ENCODE measurements at places on chromosomes 7 and 10.
A peak's percentile ranks its signal among the peaks of the same experiment; 100 is the strongest.

- DNase-seq = no peak
These were observed 195.1 kb upstream of the HABP2 start for GRCh38 chr10:113357681-113358300.

GRCh38 chr7:95725205-95725604 lies 47.1 kb upstream of the DYNC1I1 start:
- DNase-seq = no peak

- DNase-seq = no peak
These were observed 27.8 kb downstream of the SLC26A5 start for GRCh38 chr7:103418241-103418640.

DNA sequence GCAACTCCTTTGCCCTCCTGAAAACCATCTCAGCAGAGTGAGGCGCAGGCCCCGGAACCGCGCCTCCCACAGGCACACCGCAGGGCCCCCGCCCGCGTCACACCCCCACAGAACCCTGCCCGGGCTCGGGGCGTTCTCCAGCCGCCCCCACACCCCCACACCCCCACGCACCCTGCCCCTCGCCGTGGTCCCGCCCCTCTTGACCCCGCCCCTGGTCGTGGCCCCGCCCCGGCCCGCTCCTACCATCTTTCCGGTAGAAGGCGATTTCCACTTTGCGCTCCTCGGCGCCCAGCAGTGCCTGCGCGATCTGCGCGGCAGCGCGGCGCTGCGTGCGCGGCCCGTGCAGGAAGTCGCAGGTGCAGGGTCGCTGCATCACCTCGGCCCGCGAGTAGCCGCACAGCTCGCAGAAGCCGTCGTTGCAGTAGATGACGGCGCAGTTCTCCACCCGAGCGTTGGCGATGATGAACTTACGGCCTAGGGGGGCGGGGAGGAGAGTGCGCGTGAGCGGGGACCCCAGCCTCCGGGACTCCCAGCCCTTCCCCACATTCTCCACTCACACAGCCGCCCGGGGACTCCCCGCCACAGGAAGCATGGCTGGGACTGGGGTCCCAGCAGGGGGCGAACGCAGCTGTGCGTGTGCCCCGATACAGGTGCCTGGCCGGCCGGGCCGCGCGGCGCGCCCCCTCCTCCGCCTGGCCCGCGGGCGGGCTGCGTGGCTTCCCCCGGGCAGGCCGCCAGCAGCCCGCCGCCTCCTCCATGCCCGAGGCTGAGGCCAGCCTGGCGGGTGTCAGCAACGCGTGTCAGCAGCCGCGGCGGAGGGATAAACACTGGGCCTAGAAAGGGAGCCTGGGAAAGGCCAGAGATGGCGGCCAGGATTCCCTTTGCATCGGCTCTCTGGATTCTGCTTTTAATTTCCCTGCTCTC lies 3.4 kb downstream of the KCNH2 start:
- peak; percentile 84 for DNase-seq

DNA sequence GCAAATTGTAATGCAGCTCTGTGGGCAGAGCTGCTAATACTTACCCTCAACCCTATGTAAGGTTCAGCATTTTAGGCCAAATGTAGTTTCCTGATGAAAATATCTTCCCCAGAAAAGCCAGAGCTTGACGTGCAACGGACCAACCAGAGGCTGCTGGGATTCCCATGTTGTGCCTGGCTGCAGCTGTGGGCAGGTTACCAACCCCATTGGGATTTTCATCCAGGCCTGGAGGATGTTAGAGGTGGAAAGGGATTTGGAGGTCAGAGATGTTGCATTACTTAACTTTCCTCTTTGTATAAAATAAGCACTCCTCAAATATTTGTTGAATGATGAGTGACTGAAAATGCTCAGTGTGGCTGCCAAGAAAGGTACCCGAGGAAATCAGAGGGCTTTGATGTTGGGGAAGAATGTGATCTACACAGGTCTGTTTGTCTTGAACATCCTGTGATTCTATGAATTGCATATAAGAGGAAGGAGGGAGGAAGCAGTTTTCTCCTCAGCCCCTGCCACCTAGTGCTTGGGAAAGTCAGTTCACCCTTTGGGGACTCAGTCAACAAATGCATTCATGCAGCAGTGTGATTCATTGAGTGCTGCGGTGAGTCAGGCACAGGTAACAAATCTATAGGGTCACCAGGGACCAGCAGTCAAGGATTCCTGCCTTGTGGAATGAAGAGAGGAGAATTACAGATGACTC lies 487.2 kb downstream of the RPS24 start:
- DNase-seq = no peak

GRCh38 chr10:52197098-52197497 lies 117.0 kb upstream of the DKK1 start:
- DNase-seq = no peak

DNA sequence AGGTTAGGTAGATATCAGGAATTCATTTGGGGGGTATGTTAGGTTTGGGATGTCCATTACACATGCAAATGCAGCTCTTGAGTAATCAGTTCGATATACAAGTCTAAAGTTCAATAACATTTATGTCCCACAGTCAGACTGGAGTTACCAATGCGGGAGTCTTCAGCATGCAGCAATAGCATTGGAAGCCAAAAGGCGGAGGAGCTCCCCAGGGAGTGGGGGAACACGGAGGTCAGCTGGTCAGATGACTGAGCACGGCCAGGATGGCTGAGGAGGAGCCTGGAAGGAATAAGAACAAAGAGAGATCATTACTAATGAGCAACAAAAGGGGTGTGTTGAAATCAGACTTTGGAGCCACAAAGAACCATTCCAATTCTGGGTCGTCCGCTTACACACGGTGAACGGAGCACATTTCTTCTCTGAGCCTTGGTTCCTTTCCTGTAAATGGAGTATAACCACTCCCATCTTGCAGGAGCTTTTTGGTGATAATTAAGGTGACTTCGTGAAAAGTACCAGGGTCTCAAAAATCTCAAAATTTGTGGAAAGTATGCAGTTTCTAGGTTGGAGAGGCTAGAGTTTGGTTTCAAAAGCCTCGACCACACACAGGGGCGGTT lies 478 bp upstream of the ZNF22 start:
- DNase-seq = no peak

DNA sequence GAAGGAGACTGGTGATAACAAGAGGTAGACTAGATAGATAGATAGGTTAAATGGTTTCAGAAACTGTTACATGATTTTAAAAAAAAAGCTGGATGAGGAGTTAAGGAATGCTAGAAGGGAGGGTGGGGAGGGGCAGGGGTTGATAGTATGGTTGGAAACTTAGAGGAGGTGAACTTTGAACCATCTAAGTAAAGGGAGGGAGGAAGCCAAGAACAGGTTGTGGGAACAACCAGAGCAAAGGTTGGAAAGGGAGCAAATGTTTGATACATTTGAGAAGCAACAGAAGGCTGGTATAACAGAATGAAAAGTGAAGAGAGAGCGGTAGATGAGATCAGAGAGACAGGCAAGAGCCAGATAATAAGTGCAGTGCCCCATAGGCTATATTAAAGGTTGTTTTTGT lies 224.8 kb downstream of the FOXP2 start:
- DNase-seq = no peak

DNA sequence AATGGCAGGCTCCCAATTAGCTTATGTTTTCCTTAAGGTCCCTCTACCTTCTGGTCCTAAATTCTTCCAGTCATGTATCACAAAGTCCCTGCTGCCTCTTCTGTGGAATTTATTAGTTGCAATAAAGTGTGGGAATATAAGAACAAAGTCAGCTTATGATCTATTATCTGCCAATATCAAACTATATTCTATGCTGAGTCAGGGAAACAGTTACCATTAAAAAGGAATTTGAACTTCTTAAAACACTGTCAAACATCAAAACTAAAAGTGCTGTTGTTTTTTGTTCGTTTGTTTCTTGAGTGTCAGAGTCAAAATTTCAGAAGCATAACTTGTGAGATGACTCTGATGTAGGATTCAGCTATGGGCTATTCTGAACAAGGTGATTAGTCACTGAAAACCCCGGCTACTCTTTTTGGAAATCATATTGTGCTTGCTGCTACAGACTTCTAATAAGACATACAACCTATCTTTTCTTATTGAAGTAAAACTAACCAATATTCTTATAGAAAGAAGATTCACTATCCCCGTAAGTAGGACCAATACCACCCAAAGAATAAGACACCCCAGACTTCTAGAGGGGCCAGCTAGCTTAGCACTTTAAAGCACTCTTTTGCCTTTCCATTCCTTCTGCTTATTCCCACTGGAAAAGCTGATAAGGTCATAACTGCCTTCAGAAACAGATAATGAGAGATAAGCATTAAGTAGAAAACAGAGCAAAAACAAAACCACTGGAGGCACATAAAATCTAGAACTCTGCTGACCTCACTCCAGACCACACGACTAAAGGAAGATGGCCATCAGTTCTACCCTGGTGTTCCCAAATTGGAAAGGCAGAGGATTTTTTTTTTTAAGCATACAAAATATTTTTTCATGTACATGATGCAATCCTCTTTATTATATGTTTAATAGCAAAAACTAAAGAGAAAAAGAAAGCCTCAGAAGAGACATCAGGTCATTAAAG lies 370.6 kb downstream of the PARD3 start:
- DNase-seq = no peak

DNA sequence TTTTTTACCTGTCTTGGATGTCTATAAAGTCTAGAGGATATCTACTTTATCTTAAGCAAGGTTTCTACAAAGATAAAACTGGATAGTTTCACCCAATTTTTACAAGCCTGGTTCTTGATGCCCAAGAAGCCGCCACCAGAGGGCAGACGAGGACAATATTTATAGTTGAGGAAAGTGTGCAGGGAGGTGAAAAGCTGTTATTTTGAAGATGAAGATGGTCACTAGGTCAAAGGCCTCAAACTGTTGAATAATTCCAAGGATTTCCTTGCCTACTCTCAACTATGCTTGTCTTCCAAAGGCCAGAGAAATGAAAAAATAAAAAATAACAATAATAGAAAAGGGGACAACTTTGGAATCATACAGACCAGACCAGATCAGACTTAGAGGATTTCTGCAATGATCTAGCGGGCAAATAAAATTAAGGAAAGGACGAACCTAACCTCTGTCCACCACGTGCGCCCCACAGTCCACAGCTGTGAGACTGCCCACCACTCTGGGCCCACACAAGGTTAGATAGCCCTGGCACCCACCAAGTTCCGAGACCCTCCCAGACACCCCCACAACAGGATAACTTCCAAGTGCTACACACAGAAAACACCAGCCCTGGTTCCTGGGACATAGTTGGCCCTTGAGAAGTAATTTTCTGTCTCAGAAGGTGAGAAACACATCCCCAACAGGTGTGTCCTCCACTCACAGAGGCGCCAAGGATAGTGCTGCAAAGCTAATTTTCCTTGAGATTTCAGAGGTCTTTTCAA lies 2.8 kb downstream of the PKD1L1 start:
- peak; percentile 62 for DNase-seq

- DNase-seq = no peak
These were observed 189.8 kb downstream of the CTNNA3 start for GRCh38 chr10:67506083-67506756.

- no peak for DNase-seq
These were observed 1.5 kb upstream of the FRAT2 start for GRCh38 chr10:97336006-97336405.

- DNase-seq = no peak
These were observed 221.2 kb downstream of the CELF2 start for GRCh38 chr10:11238893-11239292.

GRCh38 chr10:111277661-111278060 lies 200.8 kb downstream of the ADRA2A start:
- DNase-seq = no peak

DNA sequence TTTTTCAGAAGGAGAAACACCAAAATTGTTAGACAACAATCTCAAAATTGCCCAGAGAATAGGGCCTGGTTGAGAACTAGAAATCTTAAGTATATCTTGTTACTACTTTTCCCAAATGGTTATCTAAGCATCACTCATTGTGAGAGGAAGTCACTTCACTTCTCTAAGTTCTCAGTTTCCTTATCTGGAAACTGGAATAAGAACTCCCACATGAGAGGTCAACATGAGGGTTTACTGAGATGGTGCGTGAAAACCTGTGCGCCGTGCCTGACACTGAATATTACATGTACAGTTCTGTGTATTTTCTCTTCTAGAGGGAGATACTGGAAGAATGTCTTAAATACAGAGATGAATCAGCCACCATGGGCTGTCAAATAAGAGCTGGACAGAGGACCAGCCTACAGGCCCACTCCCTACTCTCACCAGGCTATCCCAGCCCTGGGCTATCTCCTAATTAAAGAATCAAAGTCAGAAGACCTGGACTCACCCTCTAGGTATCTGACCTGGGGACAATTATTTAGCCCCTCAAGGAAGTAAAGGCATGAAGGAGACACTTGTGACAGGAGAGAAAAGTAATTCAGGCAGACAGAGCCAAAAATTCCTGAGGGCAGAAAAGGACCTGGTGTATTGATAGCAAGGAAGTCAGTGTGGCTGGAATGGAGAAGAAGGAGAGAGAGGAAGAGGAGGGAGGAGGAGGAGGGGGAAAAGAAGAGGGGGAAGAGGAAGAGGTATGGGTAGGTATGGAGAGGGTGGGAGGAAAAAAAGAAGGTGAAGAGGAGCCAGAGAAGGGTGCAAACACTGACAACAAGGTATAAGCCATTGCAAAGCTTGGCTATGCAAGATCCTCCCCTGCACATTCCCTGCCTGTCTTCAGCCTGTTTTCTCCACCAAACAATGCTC lies 44.9 kb downstream of the CCDC71L start:
- DNase-seq = no peak

GRCh38 chr7:36978461-36978860 lies 254.2 kb upstream of the AOAH start:
- no peak for DNase-seq

GRCh38 chr7:131369354-131369753 lies 41.7 kb downstream of the MKLN1 start:
- DNase-seq = no peak

DNA sequence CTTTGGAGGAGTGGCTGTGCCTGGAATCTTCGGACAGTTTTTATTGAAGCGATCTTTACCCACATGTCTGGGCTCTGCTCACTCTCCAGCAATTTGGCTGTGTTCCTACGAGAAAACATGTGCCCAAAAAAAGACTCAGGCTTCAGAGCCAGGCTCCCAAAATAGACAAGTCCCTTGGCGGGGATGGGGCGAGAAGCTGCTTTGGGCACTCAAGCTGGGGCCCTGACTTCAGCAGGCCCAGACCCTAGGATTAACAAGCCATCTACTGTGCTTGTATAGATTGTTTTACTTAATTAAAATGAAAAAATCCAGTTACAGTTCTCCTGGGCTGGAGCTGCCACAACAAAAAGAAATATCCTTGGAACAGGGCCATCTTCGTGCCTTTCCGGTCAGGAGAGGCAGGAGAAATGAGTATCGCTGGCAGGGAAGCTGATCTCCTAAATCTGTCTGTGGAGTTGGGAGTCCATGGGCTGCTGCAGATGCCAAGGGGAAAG lies 51.4 kb upstream of the PDCD4 start:
- DNase-seq = no peak

DNA sequence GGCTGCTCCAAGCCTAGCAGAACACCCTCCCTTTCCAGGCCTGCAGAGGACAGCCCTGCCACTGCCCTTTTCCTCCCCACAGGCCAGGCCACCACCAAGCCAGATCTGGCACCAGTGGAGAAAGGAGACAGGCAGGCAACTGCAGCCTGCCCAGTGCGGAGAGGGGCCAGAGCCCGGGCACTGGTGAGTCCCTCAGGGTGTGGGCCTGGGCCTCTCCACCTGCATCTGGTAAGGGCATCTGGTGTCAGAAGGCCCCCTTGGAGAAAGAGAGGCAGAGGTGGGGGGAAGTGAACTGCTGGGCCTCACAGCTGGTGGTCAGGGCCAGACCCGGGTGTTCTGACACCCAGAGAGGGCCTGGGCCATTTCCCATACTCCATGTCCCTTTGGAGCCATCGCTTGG lies 27.9 kb downstream of the ZNF783 start:
- DNase-seq = no peak
